M059J (cell line): ENCODE measurements at places on chromosomes 4 and X. TPM values are rescaled to one million over a fixed set of nuclear protein-coding genes. Genes with fewer than 3 reads are reported as not detected.
A peak's percentile ranks its signal among the peaks of the same experiment; 100 is the strongest.

DNA sequence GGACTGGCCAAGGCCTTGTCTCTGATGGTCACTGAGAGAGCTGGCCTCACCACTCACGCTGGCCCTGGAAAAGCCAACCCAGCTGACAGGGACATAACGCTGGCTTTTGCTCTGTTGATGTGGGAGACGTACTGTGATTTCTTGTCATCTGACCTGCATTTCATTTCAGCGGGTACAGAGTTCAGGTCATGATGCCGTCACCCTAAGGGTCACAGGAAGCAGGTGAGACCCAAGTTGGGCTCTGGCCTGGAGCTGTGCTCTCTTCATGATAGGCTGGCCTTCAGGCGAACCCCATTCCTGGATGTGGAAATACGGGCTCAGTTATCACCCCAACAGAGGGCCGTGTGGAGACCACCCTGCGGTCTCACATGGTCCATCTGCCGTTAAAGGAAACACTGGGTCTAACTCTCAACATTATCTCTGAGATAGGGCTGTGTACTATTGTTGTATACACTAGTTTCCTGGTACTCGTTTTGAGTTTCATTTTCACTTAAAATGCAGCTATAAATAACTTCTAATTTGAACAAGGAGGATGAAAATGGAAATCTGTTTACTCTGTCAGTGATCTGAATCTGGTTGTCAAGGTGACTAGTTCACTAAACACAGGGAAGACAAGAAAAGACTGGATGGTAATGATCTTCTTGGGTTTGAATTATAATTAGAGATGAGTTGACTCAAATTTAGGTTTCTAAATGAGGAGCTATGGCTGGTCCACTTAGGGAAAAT is 89.1 kb downstream of the TBC1D9 start:
- peak; percentile 12 for DNase-seq

- DNase-seq, result peak; percentile 7
Measured at GRCh38 chr4:102761296-102761701, 531 bp upstream of the MANBA start.

GRCh38 chr4:92189146-92189545 is 114.6 kb upstream of the GRID2 start:
- no peak for DNase-seq

DNA sequence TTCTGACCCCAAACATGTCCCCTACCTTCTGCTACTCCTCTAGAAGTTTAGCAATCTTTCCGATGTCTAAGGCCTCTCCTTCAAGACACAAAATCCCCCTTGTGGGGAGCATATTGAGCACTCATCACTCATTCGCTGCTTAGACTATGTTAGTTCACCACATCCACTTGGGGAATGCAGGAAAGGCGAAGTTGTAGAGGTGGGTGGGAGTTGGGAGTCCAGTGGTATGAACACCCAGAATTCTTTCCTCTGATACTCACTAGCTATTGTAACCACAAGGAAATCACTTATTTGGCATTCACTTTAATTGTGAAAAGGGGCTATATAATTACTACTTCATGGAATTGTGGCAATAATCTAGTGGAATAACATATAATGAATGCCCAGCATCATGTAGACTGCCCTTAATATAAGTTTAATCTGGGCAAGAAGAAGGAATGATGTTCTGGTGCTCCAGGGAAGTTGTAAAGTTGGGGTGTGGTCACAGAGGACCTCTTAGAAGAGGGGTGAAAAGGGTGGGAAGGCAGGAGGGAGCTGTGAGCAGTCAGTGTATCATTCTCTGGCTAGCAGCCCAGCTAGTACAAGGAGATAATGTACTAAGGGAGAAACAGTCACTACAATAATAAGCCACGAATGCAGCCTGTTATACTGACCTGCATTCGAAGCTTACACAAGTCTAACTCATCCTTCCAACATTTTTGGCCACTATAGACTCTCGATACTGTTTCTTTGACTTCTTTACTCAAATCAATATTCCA is 468.2 kb upstream of the DIPK2B start:
- peak; percentile 93 for DNase-seq

DNA sequence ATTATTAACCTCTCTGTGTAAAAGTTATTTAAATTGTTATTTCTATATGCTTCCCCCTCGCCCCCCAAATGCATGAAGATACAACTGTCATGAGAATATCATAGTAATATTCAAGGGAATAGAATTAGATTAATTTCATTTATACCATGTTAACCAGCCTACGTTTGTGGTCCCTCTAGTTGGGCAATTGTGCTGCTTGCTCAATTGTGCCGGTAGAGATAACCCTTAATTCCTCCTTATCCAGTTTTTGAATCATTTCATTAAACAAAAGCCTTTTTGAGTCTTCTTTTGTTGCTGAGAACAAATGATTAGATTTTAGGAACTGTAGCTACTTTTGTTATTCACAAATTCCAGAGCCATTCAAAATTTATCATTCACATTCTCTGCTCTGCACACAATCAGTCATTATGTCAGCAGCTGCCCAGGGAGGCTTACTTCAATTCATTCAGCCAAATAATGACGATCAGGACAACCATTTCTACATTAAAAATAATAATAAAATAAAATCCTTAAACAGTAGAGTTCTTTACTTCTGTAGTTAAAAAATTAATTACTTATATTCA is 98.1 kb downstream of the ADGRL3 start:
- DNase-seq, result no peak

- no peak for DNase-seq
Measured at GRCh38 chrX:48754238-48754637, 7.3 kb upstream of the GLOD5 start.

GRCh38 chrX:152904151-152905080 is 6.5 kb downstream of the ZNF185 start:
- DNase-seq, result peak; percentile 66

DNA sequence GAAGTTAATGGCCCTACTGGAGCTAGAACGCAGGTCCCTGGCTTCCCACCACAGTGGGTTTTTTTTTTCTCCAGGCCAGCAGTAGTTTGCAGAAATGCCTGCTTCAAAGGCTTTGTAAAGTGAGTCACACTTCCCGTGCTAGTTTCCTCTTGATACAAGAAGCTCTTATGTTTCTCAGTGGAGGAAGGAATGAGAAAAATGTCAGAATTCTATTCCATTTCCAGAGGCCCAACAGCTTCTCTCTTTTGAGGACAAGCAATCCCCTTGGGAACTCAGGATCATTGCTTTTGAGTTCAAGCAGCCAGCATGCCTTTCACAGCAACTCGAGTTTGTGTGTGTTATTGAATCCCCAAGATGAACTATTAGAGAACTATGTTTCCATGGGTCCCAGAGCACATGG is 134.3 kb downstream of the GUCY2F start:
- DNase-seq, result peak; percentile 1

DNA sequence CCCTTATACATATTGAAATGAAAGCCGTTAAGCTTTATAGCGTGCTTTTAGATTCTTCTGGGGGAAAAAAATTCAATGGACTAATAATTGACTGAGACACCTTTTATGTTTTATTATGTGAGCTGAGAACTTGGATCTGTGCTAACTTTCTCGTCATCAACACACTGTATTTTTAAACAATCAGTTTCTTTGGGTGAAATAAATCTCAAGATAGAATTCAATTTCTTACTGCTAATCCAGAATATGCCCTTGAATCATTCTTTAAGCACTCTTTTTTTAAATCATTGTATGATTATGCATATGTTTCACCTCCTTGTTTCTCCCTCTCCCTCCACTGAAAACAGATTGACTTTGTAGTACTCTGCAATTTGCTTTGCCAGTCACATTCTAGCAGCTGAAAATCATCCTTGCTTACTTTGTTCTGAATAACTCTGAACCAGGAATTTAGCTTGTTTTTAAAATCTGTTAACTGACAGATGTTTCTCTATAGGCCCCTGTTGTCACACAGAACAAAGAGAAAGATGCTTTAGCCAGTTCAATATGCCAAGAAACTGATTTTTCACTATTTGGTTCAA is 81.5 kb downstream of the SLIT2 start:
- no peak for DNase-seq

DNA sequence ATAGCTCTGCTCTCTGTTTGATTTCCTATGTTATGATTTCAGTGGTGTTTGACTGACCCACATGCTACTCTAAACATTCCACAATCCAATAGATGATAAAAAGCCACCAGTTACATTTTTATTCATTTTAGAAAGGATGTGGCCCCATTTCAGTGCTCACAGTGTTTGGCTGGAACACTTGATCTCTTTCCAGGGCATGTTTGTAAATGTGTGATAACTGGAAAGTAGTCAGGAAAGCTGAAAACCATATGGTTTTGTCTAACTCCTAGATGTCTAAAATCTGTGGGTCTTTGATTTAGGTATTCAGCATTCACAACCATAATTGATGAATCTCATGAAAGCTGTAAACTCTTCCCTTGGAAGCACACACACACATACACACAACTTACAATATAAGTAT is 904.9 kb upstream of the AGA start:
- DNase-seq, result no peak

DNA sequence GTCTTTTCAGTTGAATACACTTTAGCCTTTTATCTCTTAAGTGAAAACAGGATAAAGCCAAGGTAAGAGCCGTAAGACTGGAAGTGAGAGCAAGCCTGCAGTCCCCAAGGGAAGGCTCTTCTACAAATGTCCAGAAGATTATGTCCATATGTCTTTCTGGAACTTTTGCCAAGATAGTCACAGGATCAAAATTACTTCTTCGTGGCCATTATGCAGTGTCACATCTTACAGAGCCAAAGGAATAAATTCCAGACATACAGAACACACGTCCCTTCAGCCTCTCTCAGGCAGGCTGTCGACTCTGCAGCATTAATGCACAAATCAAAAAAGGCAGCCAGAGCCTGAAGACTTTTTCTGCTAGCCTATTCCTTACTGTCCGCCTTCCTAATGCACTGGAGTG is 10.9 kb upstream of the GATB start:
- DNase-seq, result no peak

DNA sequence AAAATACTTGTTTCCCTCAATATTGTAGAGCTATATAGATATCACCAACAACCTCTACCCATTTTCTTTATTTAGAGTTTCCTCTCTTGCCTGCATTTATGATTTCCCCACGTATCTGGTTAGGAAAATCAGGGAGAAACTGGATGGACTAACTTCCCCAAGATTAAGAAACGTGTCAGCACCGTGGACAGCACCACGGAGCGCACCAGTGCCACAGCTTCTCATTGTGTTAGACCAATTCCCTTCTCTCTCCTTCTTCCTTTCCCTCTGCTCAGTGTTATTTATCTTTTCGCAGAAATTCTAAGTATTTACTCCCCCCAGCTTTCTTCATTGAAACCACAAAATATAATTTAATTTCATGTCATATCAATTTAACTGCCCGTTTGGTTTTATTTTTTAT is 568.6 kb upstream of the BOD1L1 start:
- DNase-seq, result peak; percentile 60

DNA sequence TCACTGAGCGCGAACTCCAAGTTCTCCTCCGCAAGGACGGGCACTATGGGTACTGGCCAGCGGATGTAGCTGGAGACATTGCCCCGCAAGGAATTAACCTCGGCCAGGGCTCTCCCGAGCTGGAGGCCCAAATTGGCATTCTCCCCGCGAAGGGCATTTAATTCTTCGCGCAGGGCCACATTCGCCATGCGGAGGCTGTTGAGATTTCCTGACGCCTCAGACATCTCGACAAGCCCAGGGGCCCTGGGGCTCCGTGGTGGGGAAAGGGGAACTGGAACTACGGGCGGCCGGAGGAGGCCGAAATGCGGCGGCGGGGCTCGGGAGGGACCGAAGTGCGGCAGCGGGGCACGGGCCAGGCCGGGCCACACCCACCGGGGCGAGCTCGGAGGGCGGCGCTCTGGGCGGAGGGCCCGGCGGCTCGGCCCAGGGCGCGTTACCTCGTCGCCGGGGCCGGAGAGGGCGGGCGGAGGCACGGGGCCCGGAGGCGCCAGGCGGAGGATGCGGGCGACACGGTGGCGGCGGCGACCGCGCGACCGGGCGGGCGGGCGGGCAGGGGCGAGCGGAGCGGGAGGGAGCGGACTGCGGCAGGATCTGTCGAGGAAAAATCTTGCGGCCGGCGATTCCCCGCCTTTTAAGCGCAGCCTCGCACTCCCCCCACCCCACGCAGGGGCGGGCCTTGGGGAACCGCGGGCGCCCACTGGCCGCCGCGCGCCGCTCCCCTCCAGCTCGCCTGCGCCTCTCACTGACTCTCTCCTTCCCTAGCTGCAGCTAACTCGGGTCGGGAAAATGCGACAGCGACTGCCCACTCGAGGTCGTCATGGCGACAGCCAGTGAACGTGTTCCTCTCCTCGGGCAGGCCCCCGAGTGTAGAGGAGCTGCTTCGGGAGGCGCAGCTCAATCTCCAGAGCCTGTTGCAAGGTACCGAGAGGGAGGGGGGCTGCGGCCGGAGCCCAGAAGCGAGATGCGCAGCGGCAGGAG is at the start of gene RTL5:
RTL5 (minus strand) TSS at position 599 of the 978 bp plus-strand sequence.
- DNase-seq, result peak; percentile 82

GRCh38 chr4:71545168-71545567 is 206.3 kb downstream of the SLC4A4 start:
- DNase-seq, result peak; percentile 10

GRCh38 chrX:28542791-28543190 is 44.5 kb upstream of the IL1RAPL1 start:
- DNase-seq, result no peak

- no peak for DNase-seq
Measured at GRCh38 chr4:149735796-149736195, 79.8 kb downstream of the IQCM start.

- no peak for DNase-seq
Measured at GRCh38 chr4:132502096-132502552, 647.0 kb upstream of the PCDH10 start.

GRCh38 chr4:38131371-38132091 is 171.3 kb downstream of the PTTG2 start:
- peak; percentile 83 for DNase-seq

DNA sequence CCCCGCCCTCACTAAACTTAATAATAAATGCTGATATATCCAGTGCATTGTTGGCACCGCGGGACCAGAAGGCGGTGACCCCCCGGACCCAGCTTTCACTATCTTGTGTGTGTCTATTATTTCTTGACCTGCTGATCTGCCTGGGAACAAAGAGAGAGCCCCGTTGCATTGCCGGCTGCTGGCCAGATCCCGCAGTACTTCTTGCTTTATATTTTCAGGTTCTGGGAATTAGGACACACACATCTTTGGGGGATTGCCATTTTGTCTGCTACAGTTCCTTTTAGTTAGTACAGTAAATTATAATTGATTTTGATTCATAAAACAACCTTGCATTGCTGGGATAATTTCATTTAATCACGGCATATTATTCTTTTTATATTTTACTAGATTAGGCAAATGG is 2.2 kb upstream of the RTL8B start:
- no peak for DNase-seq

- peak; percentile 6 for DNase-seq
Measured at GRCh38 chr4:74258963-74259362, 49.3 kb upstream of the EPGN start.

- no peak for DNase-seq
Measured at GRCh38 chrX:135639066-135639780, 74.2 kb upstream of the CT45A1 start.

DNA sequence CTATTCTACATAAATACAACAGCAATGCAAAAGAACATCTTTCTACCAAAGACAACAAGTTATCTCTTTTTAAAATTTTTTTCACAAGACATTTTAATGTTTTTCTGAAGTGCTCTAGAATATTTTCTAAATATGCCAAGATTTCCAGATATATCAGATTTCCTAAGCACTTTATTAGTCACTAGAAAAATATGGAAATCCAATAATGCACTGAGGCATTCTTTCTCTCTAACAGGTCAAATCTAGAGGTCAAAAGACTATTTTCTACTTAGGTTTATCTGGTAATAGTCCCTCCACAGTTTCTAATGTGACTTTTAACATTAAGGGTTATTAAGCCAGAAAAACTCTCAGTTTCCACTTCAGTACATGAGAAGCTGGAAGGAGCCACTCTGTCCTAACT is 1041.2 kb upstream of the INTU start:
- no peak for DNase-seq

Gene UNC5C
- total RNA-seq, result 0.44 and 2.1 TPM in 2 replicates

Gene MAGEA12
- total RNA-seq, result 13.4 and 15.5 TPM in 2 replicates

Gene SHROOM3
- 12.9 and 15.7 TPM in 2 replicates for total RNA-seq

Gene UGDH
- total RNA-seq, result 61.2 and 83.3 TPM in 2 replicates

Gene FAM9B
- not detected in 2 replicates for total RNA-seq

Gene L1CAM
- total RNA-seq, result 186 and 313 TPM in 2 replicates
